Stimulated activated CD4-positive, alpha-beta T cell treated with anti-CD3 and anti-CD28 coated beads, Interleukin-1b, Interleukin-23, amount 100 ng/mL, for 1 hour (primary cell): ENCODE measurements at places on chromosomes 5 and 9.

DNA sequence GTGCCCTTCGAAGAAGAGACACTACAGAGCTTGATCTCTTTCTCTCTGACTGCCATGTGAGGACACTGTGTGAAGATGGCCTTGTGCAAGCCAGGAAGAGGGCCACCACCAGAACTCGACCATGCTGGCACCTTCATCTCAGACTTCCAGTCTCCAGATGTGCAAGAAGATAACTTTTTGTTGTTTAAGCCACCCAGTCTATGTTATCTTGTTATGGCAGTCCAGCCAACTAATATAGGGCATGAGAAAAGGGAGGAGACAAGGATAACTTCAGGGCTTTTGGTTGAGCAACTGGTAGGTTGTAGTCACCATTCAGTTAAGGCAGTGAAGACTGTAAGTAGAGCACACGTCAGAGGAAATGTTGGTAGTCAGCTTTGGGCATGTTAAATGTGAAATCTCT, 515.5 kb downstream of the CSNK1G3 start:
- no peak for DNase-seq

- DNase-seq = no peak
Measured at GRCh38 chr5:40041452-40041851, 616.7 kb upstream of the DAB2 start.

GRCh38 chr5:173763410-173763809, 124.7 kb upstream of the CPEB4 start:
- DNase-seq = no peak

DNA sequence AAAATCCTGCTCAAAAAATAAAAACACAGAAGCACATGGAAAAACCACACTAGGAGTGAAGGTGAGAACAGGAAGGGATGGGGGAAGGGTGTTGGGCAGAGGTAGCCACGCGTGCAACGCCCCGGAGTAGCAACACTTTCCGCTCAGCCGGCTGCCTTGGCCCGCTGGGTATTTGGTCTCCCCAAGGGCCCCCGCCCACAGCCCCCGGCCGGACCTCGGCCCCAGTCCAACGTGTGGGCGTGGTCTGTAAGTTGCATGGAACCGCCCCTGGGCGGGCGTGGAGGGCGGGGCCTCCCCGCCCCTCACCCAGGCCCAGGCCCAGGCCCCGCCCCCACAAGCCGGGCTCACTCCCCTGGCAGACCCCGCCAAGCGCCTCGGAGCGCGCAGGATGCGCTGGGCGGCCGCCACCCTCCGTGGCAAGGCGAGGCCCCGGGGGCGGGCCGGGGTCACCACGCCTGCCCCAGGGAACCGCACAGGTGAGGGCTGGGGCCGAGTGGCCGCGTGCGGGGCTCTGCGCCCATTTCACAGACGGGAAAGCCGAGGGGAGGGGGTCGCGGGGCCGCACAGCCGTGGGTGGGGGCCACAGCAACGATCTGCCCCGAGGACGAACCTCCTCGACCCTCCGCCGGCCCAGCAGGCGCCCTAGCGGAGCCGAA, at the start of gene SUSD3:
Gene SUSD3 (plus strand): TSS at position 347 of the 656 bp plus-strand sequence. CDS start 42 bp downstream, at position 389.
- DNase-seq = peak; percentile 37

GRCh38 chr5:76863001-76863400, 13.2 kb downstream of the S100Z start:
- no peak for DNase-seq

- peak; percentile 67 for DNase-seq
Measured at GRCh38 chr5:1140171-1140817, 28.4 kb upstream of the SLC12A7 start.

- no peak for DNase-seq
Measured at GRCh38 chr9:8567963-8568579, 768.5 kb upstream of the DMAC1 start.

DNA sequence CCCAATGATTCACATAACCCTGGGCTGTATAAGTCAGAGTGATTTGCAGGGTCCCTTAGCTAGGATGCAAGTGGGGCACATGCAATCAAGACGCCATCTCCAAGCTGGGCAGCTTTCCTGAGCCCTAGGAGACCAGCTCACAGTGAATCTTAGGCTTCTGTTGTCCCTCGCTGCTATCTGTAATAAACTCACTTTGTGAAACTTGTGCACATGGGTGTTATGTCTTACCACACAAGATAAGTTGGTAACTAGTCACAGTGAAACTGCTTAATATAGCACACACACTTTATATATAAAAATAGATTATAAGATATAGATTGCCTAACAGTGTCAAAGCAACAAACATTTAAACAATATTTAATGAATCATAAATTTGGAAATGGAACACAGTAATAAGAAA, 658.5 kb downstream of the SLCO4C1 start:
- DNase-seq = no peak

DNA sequence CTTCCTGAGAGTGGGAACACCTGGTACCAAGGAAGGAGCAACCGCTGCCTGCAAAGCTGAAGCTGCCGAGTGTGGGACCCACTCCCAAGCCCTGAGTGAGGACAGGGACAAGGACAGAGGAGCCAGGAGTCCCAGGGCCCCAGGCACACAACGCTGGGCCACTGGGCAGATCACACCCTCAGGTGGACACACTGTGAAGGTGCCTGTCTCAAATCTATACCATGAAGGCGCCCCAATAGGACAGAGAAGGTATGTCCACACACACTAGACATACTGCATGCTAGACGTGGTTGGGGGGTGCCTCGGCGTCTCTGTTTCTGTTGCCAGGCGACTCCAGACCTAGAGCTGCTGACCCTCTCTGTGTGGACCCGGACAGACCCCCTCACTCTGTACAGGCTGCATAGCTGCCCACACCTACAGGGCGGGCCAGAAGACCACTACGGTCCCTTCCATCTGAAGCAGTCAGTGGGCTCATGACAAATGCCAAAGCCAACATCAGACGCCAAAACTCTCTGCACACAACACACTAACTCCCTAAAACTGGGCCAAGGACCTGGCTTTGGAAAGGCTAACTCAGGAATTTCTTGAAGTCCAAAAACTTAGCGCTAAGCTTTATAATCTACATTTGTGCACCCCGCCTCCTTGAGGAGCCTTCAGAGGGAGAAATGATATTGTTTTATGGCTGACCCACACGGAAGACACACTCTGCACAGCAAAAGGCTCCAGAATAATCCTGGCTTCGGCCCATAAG, 60.7 kb downstream of the ROR2 start:
- DNase-seq = no peak

- DNase-seq = no peak
Measured at GRCh38 chr9:107739601-107740082, 250.1 kb upstream of the KLF4 start.

DNA sequence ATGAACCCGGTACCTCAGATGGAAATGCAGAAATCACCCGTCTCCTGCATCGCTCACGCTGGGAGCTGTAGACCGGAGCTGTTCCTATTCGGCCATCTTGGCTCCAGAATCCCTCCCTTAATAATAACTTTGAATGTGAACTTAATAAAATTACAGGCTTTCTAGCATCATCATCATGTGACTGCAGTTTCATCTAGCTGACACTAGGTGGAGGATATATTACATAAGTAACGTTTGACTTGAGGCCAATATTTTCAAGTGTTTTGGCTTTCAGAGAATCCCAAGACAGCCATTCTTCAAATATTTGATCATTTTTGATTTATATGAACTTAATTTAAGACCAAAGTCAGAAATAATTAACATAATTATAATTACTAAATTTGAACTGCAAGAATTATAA, 474.9 kb upstream of the CDH10 start:
- no peak for DNase-seq

- DNase-seq = no peak
Measured at GRCh38 chr9:911005-911404, 65.5 kb upstream of the DMRT3 start.
